ENCODE measurements at places on chromosomes 7 and 10. TPM values are rescaled to one million over a fixed set of nuclear protein-coding genes. Genes with fewer than 3 reads are reported as not detected.

- no peak for DNase-seq
These were observed 48.5 kb upstream of the SHTN1 start for GRCh38 chr10:117053482-117053881.

DNA sequence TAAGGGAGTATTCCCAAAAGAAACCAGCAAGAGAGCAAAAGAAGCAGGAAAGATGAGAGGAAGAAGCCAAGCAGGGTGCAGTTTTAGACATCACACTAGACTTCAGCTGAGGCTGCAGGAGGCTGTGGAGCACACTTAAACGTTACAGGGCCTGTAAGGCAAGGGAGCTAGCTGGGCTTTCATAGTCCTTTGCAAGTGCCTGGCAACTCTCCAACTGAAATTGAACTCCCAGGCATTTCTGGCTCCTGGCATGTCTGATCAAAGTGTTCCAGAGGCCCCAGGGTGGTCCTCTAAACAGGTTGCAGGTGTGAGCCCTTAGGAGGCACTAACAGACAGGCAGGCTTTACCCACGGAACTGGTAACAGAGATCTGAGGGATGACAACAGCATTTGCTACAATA is 750.2 kb downstream of the XPNPEP1 start:
- no peak for DNase-seq

- DNase-seq = no peak
These were observed 10.4 kb downstream of the NXPH1 start for GRCh38 chr7:8443576-8444467.

GRCh38 chr10:28431139-28431538 is 101.8 kb upstream of the WAC start:
- no peak for DNase-seq

- DNase-seq = no peak
These were observed 70.5 kb downstream of the SEMA3A start for GRCh38 chr7:84123965-84124547.

DNA sequence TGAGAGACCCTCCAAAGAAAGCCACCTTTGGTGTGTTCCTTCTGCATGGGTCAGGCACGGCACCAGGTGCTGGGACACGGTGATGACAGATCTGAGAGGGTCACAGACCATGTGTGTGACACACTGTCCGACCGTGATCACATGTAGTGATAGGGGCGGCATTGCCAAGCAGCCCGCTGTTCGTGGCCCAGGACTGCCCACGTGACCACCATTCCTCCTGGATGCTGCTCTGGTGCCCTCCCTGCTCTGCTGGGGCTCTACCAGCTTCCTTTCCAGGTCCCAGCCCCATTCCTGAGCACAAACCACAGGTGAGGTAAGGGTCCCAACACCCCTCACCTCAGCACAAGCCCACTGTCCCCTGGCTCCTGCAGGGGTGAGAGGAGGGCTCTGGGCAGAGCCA is 10.1 kb upstream of the SLC18A3 start:
- DNase-seq = peak; percentile 45

GRCh38 chr7:49014870-49015269 is 90.5 kb downstream of the CDC14C start:
- DNase-seq = no peak

DNA sequence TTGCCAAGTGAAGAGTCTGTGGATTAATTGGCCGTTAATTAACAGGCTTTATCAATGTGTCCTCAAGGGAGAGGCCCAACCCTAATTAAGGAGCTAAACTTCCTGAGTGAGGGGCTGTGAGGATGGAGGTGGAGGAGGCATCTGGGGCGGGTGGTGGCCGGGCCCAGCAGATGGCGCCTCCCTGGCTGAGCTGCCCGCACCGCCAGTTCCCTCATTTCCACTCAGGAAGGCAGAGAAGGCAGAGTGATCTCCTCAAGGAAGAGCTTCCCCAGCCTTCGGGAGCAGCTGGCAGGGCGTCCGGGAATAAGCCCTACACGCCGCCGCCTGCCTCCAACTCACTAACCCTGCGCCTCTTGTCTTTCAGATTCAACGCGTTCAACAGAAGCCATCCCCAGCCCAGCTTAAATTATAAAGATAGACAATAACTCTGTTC is 112.2 kb downstream of the CYTH3 start:
- peak; percentile 88 for DNase-seq

GRCh38 chr7:1317646-1318045 is 85.0 kb downstream of the UNCX start:
- peak; percentile 51 for DNase-seq

DNA sequence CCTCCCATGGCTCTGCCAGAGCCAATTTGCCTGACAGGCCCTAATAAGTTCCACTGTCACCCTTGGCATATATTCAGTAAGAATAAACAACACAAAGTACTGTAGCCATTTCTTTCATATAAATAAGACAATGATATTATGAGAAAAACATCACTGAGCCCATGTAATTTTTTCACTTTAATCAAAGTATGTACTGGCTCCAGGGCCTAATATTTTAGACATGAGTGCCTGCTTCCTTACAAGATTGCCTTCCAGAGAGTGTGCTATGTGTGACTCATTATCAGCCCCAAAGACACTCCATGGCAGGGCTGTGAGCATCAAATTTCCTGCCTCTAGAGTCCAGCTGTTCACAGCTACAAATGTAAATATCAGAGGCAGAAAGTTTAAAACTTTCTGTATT is 297.6 kb downstream of the LHFPL3 start:
- no peak for DNase-seq

- no peak for DNase-seq
These were observed 145.3 kb downstream of the DYNC1I1 start for GRCh38 chr7:95917634-95918033.

GRCh38 chr7:154472343-154472742 is 420.1 kb downstream of the DPP6 start:
- DNase-seq = no peak

DNA sequence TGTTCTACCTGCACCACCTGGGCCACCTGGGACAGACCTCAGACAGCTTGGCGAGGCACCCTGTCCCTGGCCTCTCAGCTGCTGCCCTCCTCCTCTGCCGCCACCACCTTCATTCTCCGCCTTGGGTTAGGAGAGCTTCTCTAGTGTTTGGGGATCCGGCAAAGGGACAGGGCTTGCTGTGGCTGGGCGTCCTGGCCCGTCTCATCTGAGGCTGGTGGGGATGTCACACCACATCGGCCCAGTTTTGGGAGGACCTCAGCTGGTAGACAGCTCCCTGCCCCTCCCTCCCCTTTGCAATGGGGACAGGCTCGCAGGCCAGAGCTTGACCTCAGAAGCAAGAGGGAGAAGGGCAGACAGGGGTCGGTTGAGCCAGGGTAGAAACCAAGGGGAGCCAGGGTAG is 26.4 kb downstream of the SPOCK2 start:
- DNase-seq = no peak

GRCh38 chr10:60388116-60388625 is 1.5 kb downstream of the ANK3 start:
- DNase-seq = no peak

GRCh38 chr7:120091807-120092206 is 181.2 kb upstream of the KCND2 start:
- DNase-seq = no peak

DNA sequence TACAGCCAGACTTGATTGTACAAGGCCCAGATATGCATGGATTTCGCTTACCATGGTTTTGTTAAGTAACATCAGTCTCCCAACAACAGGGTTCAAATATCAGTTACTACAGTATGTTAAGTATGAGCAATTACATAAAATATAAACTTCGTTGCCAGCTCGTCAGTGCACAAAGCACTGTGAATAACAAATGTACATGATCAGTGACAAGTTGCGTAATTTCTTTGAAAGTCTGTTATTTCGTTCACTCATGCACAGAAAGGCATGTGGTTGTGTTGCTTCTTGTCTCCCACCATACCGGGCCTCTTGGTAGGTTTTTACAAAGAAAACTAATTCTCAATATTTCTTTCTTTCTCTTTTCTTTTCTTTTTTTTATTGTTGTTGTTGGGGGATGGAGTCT is 12.5 kb upstream of the ZNF487 start:
- no peak for DNase-seq

Gene STAMBPL1
- 6.0 TPM for total RNA-seq

Gene MBL2
- not detected for total RNA-seq

Gene TMEM270
- total RNA-seq = not detected

Gene IL2RA
- 6.4 TPM for total RNA-seq

Gene DRGX
- total RNA-seq = not detected

Gene GIMAP7
- 23.8 TPM for total RNA-seq

Gene TAS2R3
- total RNA-seq = 2.2 TPM

Gene AVPI1
- total RNA-seq = 17.6 TPM

Gene ANKRD61
- total RNA-seq = not detected
